ENCODE measurements at places on chromosomes 2 and 18.

GRCh38 chr2:198731842-198732399 lies 725.8 kb downstream of the SATB2 start:
- DNase-seq = no peak

- DNase-seq = no peak
These were observed 85.6 kb downstream of the VIT start for GRCh38 chr2:36781907-36782720.

GRCh38 chr18:13395577-13395976 lies 177.0 kb downstream of the LDLRAD4 start:
- DNase-seq = no peak

DNA sequence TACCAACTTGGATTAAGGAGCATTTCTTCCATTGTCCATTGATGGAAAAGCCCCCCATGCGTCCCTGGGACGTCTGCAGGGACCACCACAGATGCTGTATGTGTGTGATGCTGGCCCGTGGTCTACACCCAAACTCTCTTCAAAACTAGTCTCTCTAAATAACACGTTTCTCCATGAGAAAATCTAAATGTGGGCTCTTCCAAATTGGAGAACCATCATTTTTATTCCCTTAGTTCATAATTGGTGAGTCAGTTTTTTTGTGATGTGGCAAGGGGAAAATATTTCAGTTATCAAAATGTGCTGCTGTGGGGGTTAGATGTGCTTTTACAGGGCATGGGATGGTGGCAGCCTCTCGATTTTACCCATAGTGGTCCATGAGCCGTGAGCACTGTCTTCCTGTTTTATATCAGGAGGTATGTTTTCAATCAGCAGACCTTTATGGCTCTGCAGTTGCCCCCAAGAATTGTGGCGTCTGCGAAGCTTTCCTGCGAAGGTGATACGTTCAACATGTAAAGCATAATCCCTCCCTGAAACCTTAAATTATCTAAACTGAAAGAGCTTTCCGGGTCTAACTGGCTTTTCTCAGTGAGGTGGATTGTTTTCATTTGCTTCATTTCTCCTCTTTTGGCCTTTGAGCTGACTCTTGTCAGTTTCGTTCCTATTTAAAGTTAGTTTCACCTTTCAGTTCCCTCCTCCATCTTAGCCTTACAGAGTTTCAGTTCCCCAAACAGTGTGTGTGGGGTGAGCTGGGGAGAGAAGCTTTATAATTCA lies 78.4 kb downstream of the SETBP1 start:
- DNase-seq = no peak

DNA sequence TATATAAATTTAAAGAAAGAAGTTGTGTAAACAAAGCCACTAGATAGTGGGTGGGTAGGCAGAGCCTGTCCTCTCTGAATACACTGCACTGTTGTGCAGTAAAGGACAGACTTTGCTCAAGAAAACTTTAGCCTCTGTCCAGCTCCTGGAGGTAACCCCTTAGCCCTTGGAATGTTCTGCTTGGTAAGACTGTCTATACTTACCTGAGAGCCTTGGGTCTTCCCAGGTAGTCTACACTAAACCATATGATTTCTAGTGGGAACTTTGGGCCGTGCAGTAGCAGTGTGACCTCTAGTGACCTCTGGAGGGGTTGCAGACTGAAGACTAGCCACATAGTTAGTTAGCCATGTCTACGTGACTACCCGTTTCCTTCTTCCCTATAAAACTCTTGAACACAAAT lies 678.3 kb upstream of the NRXN1 start:
- DNase-seq = no peak

- no peak for DNase-seq
These were observed 147.8 kb upstream of the ERBB4 start for GRCh38 chr2:212686285-212686895.

DNA sequence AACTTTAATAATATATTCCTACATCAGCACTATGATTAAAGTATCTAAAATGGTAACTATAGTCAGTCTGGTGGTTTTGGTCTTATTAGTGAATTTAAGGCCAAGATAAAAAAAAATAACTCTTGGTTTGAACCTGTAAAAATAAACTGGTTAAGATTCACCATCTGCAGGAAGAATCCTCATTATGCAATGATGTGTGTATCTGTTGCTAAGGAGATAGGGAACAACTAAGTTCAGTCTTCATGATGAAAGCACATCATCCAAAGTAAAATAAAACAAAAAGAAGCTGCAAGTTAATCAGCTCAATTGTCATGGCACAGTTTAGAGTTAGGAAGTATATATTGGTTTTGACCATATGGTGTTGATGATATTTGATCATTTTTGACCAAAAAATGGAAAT lies 466.0 kb downstream of the NYAP2 start:
- no peak for DNase-seq

GRCh38 chr2:216308576-216308975 lies 63.7 kb downstream of the MARCHF4 start:
- DNase-seq = no peak

DNA sequence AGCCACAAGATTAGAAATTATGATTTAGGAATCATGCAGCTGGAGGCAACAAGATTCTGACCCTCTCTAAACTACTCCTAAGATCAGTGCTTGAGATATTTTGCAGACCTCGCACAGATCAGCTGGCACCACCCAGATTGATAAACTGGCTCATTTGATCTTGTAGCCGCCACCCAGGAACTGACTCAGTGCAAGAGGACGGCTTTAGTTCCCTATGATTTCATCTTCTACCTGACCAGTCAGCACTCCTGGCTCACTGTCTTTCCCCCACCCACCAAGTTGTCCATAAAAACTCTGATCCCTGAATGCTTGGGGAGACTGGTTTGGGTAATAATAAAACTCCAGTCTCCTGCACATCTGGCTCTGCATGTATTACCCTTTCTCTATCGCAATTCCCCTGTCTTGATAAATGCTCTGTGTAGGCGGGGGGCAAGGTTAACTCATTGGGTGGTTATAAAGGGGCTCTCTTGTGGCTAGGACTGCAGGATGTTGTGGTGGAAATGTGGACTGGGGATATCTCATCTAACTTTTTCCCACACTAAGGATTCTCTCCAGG lies 96.1 kb downstream of the ARL6IP6 start:
- DNase-seq = peak; percentile 16

- no peak for DNase-seq
These were observed 547.4 kb upstream of the ID2 start for GRCh38 chr2:8134473-8134932.

DNA sequence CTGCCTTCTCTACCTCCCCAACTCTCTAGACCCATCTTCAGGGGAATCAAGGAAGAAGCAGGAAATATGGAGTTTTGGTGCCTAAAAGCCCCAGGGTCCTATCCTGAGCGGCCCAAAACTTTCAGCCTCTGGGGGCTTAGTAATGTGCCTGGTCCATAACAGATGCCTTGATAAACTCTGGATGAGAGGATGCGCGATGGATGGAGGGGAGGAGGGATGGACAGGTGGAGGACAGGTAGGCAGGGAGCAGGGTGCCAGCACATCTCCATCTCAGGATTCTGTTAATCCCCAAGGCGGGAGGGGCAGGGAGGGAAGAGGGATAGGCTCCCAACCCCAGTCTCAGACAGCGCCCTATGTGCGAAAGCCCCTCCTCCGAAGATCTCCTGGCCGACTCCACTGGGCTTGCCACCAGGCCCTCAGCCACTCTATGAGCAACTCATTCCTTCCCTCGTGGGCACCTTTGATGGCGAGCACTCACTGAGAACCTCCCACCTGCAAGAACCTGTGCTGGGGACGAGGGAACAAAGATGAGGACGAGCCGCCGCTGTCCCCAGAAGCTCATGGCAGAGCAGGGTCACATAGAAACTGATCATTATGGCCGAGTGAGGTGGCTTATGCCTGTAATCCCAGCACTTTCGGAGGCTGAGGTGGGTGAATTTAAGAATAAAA lies 23.1 kb downstream of the HS1BP3 start:
- no peak for DNase-seq
